ENCODE measurements at places on chromosomes 6 and 20.

DNA sequence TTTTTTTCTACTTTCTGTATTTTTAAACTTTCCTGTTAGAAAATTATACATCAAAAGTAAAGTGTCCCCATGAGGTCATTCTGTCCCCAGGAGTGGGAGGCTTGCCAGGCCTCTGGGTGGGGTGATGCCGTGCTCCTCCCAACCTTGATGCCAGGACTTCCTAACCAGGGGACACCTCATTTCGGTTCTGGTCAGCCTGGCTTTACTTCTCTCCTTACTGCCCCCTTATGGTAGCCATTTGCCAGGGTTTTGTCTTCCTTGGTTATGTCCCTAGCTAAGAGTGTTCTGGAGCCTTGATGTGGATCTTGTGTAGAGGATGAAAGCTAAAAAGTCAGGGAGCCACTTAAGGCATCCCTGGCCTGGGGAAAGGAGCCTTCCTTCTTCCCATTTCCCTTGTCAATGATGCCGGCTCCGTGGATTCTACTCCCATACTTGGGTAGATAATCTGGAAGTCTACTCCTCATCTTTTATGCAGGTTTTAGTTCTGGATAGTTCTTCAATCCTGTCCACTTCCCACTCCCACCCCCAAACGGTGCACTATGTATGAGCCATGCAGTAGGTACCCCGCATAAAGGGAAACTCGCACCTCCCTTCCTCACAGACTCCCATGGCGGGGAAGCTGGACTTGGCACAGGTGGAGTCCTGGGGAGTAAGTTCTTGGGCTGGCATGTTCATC lies 164.1 kb upstream of the SALL4 start:
- DNase-seq, result no peak

DNA sequence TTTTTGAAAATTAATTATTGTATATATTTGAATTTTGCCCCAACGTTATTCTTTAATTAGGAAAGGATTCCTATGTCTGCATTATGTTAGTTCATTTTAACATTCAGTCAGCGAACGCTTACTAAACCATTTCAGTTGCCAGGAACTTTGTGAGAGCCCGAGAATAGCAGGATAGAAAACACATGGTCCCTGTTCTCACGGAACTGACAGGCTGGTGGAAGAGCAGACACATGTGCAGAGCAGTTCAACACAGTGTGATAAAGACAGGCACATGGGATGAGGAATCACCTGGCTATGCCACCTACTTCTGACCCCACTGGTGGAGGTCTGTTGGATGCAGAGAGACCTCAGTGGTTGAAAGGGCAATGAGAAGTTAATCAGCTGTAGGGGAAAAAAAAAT lies 367.2 kb downstream of the EPM2A start:
- no peak for DNase-seq

- DNase-seq, result peak; percentile 46
Observed at GRCh38 chr6:158962371-158962770, 37.6 kb downstream of the RSPH3 start.

- no peak for DNase-seq
Observed at GRCh38 chr6:34235307-34236130, 1.2 kb upstream of the HMGA1 start.

GRCh38 chr20:58889798-58890517 lies 37.4 kb downstream of the GNAS start:
- DNase-seq, result no peak

DNA sequence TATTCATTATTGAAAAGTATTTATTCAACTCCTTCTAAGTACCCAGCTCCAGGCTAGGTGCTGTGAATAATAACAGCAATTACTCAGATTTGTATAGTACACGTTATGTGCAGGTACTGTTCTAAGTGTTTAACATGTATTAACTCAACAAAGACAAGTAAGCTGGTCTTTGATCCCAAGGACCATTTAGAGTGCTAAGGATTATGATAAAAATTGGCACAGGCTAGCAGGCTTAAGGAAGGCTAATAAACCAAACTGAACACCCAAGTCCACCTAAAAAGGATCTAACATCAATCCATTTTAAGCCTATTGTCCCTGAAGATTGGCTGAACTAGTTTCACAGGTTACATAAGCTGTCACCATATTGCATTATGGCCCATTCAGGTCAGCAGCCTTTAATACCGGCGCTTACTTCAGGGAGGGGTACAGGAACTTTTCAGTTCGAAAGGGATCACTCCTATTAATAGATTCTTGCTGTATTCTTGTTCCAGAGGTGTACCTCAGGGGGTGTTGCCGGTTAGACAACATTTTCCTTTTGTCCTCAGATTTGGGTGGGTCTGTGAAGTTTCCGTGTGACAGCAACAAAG lies 99.0 kb upstream of the GMDS start:
- DNase-seq, result no peak

- no peak for DNase-seq
Observed at GRCh38 chr20:50453533-50454244, 56.5 kb upstream of the PTPN1 start.

GRCh38 chr20:32248043-32248442 lies 29.4 kb upstream of the KIF3B start:
- DNase-seq, result no peak

DNA sequence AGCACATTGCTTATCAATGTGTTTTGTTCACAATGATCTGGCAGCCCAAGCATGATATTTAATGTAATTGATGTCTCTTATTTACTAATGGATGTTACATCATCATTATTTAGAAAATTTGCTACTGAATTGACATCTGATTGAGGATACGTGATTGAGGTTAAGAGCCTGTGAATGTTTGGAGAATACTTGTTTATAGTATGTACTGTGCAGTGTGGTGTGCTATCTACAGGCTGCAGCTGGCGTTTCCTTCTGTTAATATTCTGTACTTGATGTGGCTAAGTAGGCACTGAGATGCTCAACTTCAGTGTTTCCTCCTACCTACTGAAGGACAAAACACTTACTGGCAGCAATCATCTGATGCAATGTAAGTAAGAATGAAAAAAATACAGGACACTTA lies 709.6 kb upstream of the FLRT3 start:
- DNase-seq, result no peak

GRCh38 chr6:130825772-130826441 lies 1.3 kb upstream of the SMLR1 start:
- no peak for DNase-seq

GRCh38 chr6:20932284-20932683 lies 398.0 kb downstream of the CDKAL1 start:
- DNase-seq, result no peak

DNA sequence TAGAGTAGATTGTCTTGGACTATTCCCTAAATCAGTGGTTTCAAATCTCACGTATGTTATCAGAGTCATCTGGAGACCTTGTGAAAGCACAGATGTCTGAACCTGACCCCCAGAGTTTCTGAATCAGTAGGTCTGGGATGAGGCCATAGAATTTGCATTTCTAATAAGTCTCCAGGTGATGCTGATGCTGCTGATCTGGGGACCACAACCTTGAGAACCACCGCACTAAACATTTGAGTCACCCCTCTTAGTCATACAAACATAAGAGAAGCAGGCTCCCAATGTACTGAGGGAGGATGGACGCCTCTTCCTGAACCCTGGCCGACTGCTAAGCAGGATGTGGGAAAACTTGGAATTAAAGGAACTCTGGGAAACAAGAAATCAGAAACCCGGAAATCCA lies 187.8 kb upstream of the PRDM1 start:
- peak; percentile 49 for DNase-seq

- DNase-seq, result no peak
Observed at GRCh38 chr6:108179741-108180140, 13.9 kb downstream of the NR2E1 start.

DNA sequence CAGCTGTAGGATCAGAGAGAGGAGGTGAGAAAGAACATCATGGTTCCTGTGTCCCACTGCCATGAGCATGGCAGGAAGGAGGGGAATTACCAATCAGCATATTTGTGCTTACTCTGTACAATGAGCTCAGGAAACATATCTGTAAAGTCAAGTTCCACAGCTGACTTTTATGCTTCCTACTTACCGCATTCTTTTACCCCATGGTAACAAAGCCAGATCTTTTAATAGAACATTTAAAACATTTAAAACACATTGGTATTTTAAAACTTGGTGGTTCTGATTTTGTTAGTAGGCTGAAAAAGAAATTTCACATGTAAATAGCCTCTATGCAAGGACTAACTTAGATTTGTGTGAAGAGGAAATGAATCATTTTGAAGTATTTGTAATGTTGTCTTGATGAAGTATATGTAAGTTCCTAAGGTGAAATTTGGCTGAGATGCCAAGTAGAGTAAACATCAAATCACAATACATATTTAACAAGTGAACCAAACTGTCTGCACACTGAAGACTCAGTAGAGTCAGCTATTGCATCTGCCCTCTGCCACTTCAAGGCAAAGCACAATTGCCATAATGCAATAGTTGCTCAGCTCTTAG lies 114.7 kb downstream of the GJA10 start:
- no peak for DNase-seq

DNA sequence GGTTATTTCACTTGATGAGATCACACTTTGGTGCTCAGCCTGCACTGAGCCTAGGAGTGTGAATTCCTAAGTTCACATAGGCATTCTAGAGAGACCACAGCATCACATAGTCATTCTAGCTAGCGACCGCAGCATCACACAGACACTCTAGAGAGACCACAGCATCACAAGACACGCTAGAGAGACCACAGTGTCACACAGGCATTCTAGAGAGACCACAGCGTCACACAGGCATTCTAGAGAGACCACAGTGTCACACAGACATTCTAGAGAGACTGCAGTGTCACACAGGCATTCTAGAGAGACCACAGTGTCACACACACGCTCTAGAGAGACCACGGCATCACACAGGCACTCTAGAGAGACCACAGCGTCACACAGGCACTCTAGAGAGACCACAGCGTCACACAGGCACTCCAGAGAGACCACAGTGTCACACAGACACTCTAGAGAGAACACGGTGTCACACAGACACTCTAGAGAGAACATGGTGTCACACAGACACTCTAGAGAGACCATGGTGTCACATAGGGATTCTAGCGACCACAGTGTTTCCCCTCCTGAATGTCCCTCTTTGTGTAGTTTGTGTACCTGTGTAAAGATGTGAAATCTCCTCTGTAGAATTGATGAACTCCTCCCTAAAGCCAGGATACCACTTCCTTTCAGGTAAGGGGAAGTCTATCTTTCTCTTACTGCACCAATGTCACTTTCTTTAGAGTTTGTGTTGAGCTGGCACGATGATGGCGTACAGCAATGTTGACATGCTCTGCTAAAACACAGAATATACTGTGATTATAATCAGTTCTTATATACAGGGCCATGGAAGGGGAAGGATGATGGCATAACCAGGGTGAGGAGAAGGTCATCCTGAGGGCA lies 169.4 kb downstream of the ZDHHC14 start:
- DNase-seq, result no peak

DNA sequence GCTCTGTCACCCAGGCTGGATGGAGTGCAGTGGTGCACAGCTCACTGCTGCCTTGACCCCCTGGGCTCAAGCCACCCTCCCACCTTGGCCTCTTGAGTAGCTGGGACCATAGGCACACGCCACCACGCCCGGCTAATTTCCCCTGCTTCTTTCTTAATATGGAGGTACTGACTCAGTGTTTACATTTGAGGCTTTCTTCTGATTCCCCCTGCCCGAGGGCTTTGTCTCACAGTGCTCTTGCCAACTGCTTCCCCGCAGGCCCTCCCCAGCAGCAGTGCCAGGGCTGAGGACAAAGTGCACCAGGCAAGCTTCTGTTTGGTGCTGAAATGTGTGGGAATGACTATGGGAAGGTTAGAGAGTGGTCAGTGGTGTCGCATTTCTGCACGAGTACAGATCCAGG lies 34.8 kb downstream of the NR2E1 start:
- DNase-seq, result no peak

DNA sequence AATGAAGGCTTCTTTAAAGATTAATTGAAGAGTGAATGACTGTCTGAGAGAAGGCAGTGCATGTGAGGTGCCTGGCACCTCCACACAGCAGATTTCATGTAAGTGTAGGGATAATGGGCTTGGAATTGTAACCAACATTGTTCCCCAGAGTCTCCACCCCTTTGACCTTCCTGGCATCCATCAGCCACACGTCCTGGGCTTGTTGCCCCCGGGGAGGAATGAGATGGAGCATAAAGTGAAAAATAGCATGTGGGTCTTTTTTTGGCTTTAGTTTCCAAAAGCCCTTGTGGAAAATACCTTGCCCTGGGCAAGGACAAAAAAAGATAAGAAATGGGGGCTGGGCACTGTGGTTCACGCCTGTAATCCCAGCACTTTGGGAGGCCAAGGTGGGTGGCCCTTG lies 242.2 kb upstream of the ECI2 start:
- DNase-seq, result no peak

- no peak for DNase-seq
Observed at GRCh38 chr6:136250686-136251008, 536 bp upstream of the MTFR2 start.

DNA sequence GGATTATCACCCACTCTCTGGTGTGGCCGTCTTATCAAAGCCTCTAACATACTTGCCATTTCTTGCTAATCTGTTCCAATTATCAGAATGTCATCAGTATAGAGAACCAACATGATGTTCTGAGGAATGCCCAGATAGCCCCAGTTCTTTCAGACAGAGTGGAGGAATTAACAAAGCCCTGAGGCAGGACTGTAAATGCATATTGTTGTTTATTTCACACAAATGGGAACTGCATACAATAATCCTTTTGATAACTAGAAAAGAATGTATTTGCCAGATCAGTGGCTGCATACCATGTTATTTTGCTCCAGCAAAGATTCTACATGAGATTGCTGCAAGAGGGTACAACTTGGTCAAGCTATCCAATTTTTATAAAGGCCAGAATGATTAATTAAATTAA lies 112.8 kb upstream of the HEY2 start:
- no peak for DNase-seq

DNA sequence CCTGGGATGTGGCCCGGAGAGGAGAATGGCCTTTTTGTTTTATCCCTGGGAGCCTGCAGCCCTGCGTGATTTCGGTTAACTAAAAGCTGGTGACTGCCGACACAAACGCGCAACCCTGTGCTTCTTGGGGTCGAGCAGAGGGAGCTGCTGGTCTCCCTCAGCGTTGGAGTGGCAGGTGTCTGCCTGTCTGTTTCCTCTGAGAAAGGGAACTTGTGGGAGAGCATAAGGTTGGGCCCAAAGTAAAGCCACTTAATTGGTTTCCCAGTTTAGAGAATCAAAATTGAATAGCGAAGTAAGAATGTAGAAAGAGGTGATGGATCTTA lies 500 bp downstream of the LTV1 start:
- DNase-seq, result no peak

- DNase-seq, result no peak
Observed at GRCh38 chr20:59078231-59078630, 35.6 kb upstream of the PRELID3B start.

GRCh38 chr20:50726955-50727791 lies 4.2 kb upstream of the PARD6B start:
- DNase-seq, result no peak

GRCh38 chr6:149727793-149728498 lies 10.0 kb upstream of the LATS1 start:
- no peak for DNase-seq

- DNase-seq, result no peak
Observed at GRCh38 chr20:12321736-12322135, 404.0 kb downstream of the BTBD3 start.

DNA sequence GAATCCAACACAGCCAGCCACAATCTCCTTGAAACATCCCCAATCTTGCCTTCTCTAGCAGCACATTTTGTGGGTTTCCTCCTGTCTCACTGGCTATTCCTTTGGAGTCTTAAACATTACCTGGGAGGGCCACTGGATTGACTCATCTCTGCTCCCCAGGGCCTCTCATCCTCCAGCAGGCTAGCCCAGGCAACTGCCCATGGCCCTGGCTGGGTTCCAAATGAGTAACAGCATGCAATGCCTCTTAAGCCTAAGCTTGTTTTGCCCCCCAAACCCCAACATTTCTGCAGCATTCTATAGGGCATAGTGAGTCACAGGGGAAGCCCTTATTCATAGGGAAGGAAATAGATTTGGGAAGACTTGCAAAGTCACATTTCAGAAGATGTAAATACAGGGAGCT lies 204.9 kb downstream of the FOXA2 start:
- DNase-seq, result no peak

All from GM04503 (cell line).